ENCODE measurements at places on chromosomes 2 and 18.

DNA sequence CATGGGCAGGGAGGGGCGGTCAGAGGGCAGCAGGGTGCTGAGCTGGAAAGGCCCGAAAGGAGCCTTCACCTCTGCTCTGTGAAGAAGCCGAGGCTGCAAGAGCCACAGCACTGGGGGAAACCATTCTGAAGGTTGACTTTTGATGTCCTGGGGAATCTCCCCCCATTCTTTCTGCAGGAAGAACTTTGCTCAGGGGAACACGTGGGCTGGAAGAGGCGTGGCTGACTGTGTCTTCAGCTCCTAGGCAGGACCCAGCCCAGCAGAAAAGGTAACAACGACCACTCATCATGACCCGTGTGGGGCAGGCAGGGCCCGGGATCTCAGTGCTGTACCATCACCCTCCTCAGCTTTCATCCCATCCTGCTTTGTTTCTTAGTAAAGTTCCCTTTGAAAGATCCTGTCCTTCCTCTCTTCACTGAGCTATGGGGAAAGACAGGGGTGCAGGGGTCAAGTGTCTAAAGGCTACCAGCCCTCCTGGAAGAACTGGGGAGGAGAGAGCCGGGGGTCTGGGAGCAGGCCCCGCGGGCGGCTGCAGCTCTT lies 312.7 kb downstream of the CELF4 start:
- DNase-seq: no peak

- DNase-seq: no peak
Measured at GRCh38 chr2:128548461-128548891, 229.8 kb upstream of the HS6ST1 start.

DNA sequence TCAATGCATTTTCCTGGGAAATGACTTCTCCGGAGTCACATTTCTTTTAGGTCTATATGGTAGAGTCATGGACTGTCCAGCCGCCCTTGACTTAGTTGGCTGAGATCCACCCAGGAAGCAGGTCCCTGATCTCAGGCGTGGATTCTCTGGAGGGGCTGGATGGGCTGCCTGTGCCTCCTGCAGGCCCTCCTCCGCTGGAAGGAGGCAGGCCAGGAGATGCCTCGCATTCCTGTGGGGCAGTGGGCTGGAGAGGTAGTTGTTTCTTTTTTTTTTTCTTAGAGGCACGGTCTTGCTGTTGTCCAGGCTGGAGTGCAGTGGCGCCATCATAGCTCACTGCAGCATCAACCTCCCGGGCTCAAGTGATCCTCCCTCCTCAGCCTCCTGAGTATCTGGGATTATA lies 129.0 kb upstream of the MYCN start:
- no peak for DNase-seq

DNA sequence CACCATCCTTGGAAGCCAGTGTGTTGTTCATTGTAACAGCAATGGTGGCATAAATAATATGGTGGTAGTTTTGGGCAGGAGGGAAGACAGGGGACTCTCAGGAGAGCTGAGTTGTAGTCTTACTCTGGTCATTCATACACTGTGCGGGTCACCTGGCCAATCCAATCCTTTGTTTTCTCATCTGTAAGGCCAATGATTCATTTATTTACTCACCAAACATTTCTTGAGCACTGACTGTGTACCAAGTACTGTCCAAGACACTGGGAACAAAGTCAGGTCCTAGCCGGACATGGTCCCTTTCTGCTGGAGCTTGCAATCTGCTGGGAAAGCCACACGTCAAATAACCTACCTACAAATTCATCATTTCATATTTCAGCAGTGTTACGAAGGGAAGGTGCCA lies 302.7 kb downstream of the CYP26B1 start:
- DNase-seq: no peak

DNA sequence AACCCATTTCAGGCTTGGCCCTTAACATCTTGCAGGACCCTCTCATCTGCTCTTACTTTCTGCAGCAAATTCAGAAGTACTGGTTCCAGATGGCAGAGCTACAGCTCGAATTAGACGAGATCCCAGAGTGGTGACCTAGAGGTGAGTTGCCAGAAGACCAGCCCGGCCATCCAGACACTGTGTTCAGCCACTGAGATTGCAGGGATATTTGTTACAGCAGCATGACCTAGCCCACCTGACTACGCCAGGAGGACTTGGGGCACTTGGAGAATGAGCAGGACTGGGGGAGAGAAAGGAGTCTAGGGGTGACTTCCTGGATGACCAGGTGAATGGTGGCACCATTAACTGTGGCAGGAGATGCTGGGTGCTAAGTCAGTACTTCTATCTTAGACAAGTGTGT lies 67.2 kb upstream of the ID2 start:
- DNase-seq: no peak

- no peak for DNase-seq
Measured at GRCh38 chr2:122333932-122334331, 578.5 kb downstream of the TSN start.

- no peak for DNase-seq
Measured at GRCh38 chr2:72619626-72620025, 206.2 kb downstream of the EXOC6B start.

GRCh38 chr2:143684551-143685320 lies 555.5 kb downstream of the ARHGAP15 start:
- no peak for DNase-seq

DNA sequence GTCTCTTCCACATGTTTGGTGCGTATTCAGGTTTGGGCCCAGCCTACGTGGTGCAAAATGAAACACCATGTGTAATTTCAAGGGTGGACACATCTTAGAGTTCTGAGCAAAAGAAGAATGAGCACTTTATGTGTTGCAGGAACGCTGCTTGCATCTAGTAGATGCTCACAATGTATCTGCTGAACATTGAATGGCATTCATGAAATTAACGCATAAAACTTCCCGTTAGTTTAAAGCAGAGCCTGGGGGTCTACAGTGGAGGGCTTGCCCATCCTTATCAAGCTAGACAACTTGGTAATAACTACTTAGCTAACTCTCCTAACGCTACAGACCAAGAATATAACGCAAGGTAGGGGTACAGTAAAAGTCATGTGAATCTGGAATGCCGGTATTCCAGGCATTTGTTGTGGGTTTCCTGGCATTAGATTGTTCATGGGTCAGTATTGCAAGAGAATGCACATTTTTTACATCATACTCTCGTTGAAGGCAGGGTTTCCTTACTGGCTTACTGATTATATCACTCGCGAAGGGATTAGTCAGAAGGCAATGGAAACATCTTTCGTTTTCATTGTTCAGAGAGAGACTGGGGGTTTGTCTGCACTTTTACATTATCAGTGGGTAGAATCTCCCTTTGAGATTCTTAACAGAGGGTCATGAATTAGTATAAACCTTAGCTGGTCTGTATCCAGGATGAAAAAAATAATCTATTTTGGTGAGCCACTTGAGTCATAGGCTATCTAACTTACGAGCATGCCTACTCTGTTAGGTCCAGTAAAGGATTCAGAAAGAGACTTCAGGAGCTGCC lies 229.5 kb upstream of the EPAS1 start:
- DNase-seq: no peak

DNA sequence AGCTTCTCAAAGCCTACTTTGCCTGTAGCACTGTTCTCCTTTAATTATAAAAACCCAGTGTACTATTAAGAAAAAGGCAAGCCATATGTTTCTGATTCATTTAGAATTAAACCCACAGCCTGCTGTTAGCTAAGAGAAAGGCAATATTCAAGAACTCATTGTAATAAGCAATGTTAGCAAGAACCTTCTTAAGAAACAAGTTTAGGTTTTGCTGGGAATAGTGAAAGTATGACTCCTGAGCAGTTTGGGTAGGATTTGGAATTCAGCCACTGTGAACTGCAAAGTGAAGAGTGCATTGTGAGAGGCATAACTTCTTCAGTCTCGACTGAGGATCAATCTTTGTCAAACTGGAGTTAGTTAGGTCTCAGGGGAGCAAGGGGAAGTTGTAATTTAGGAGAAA lies 206.5 kb upstream of the NT5C1B start:
- DNase-seq: no peak

Measured in anterior cingulate cortex (tissue), 58 donors.